ENCODE measurements at places on chromosomes 5 and 9.

GRCh38 chr5:124655921-124656511 lies 90.4 kb downstream of the ZNF608 start:
- DNase-seq = peak; percentile 97

GRCh38 chr5:55333811-55334210 lies 26.0 kb downstream of the MTREX start:
- no peak for DNase-seq

DNA sequence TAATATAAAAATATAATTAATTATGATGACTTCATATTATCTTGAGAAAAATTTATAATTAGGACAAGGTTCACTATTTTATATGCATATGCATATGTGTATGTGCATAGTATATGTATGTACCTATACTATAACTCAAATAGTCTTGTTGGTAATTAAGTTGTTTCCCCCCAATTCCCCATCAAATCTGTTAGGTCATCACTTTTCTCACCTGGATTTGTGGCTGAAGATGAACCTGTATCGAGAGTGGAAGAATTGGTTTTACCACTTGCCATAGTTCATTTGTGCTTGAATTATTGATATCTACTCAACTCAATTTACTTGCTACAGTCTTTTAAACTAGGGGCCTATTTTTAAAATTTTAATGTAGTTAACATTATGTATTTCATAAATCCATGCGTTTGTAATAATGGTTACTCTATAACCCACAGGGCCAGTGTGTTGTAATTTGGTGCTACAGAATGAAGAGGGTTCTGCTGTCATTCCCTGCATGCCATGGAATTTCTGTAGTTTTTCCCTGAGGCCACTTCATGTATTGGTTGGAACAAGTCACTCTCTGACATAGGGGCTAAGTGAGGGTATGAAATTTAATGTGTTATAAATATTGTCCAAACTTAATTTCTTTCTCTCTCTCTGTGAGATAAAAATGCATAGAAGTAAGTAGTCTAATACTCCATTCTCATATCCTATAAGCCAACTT lies 74.9 kb downstream of the TAF11L14 start:
- no peak for DNase-seq

GRCh38 chr5:137575847-137576246 lies 76.7 kb upstream of the SPOCK1 start:
- DNase-seq = no peak

DNA sequence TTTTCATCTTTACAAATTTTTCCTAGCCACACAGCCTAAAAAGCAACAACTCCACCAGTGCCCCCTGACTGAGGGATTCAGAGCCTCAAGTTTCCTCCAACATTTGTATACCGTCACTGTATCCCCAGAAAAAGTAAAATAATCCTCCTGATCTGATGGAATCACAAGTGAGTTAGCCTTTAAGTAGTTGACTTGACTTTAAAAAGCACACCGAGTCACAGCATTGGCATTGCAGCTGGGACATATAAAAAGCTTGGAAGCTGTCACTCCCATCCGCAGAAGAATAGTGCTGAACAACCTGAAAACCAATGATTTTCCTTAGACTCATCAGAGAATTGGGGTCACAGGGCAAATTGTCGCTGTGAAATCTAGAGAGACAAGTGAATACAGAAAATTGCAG lies 41.6 kb upstream of the FBN2 start:
- DNase-seq = no peak

- no peak for DNase-seq
These were observed 13.1 kb downstream of the TRIO start for GRCh38 chr5:14156290-14156649.

DNA sequence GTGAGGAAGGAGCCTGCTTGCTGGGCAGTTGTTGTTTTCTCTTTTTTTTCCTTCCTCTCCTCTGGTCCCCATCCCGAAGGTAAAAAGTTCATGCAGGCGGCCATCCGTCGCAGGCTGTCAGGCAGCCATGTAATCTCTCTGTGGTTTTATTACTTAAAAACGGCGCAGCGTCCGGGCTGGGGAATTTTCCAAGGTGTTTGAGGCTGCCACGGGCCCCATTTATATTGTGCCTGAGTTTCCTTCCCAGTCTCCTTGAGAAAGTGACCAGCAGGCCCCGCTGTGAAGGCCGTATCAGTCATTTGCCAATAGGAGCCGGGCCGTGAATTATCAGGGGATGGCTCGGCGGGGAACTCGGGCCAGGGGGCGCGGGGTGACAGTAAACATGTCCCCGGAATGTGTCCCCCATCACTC lies 289.7 kb downstream of the PBX3 start:
- DNase-seq = no peak
